ENCODE measurements at places on chromosomes 1 and 21. TPM values are rescaled to one million over a fixed set of nuclear protein-coding genes. Genes with fewer than 3 reads are reported as not detected.

PSEN2 gene
- total RNA-seq: 4.0 TPM

RGS2 gene
- 13.9 TPM for total RNA-seq

PGBD2 gene
- 7.0 TPM for total RNA-seq

LHX4 gene
- total RNA-seq: not detected

NUP210L gene
- 0.18 TPM for total RNA-seq

RAVER2 gene
- total RNA-seq: 1.4 TPM

MYOG gene
- total RNA-seq: not detected

C1orf174 gene
- 15.7 TPM for total RNA-seq

TESK2 gene
- total RNA-seq: 4.9 TPM

FAM177B gene
- total RNA-seq: 3.3 TPM

ARHGEF16 gene
- 0.23 TPM for total RNA-seq

DNA sequence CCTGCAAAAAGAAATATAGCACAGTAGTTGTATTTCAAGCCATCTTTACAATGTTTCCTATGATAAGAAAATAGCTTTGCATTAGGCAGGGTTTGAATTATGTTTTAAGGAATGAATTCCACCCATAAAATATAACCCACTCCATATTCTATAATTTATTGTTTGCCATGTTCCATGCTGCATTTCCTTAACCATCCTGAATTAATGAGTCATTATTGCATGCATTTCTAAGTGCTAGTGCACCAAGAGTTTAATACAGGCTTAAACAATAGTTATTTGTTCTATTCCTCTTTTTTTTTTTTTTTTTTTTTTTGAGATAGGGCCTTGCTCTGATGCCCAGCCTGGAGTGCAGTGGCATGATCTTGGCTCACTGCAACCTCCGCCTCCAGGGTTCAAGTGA is 45.2 kb downstream of the MIGA1 start:
- no peak for DNase-seq

DNA sequence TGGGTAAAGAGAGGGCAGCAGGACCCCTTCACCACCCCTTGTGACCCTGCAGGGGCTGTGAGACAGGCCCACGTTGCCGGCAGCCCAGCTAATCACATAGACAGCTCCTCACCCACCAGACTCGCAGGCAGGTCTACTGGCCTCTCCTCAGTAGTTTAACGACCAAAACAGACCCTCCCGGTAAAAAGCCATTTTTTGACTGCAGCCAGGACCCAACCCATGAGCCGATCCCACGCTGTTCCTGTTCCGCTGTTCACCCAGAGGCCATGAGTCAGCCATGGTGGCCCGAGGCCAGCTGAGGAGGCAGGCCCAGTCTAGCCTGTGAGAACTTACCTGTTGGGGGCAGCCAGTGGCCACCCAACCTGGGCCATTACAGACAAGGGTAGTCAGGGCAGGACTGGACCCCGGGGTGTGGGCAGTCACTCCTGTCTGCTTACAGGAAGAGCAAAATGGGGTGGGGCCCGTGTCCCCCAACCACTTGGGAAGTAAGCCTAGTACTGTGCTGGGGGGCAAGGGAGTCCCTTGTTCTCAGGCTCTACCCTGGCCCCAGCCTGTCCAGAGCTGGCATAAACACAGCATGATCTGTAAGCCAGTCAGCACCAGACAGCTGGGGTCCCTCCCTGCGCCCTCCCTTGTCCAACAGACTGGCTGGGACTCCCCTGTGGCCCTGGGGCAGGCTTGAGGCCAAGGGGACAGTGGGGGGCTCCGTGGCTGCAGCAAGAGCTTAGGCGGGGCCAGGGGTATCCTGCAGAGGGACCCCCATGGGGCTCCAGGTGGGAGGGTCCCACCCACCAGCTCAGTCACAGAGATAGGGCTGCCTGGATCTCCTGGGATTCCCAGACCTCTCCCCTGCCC is 61.9 kb downstream of the WNT9A start:
- DNase-seq: no peak

GRCh38 chr21:44763451-44764318 is 37.9 kb downstream of the UBE2G2 start:
- DNase-seq: no peak

DNA sequence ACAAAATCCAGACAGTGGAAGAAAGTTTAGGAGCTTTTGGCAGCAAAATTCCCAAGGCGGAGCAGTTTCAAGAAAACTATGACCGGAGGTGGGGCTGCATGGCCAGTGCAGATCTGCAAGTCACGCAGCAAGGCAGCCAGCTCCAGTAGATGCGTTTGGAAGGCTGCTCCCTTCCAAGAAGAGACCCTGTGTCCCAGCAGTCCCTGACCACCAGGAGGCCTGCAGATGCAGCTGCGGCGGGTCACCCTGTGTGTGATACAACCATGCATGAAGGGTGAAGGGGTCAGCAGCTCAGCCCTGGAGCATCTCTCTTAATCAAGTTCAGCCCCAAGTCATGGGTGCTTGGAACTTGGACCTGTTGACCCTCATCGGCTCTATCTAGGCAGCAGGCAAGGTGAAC is 29.3 kb downstream of the GPR157 start:
- DNase-seq: no peak

- DNase-seq: no peak
Measured at GRCh38 chr21:45367402-45368351, 37.3 kb upstream of the COL18A1 start.

DNA sequence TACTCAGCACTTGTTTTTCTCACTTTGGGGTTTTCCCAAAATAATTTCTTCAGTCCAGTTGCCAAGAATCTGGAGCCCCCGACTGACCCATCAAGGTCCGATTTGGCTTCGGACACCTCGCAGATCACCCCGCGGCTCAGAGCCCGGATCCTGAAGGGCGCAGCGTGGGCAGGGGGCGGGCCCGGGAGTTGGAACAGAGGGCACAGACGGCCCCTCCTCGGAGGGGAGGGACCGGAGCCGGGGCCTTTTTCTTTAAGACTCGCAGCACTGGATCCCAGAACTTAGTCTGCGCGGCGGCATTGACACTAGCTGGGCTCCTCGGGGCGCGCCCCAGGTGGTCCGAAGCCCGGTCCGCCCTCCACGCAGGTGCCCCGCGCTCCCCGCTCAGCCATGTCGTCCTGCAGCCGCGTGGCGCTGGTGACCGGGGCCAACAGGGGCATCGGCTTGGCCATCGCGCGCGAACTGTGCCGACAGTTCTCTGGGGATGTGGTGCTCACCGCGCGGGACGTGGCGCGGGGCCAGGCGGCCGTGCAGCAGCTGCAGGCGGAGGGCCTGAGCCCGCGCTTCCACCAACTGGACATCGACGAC is at the start of gene CBR3:
TSS of gene CBR3 (plus strand) at position 277 of the 588 bp plus-strand sequence. CDS start at position 391, 114 bp downstream.
- DNase-seq: no peak

- no peak for DNase-seq
Measured at GRCh38 chr1:3896396-3897000, 3.6 kb downstream of the C1orf174 start.

DNA sequence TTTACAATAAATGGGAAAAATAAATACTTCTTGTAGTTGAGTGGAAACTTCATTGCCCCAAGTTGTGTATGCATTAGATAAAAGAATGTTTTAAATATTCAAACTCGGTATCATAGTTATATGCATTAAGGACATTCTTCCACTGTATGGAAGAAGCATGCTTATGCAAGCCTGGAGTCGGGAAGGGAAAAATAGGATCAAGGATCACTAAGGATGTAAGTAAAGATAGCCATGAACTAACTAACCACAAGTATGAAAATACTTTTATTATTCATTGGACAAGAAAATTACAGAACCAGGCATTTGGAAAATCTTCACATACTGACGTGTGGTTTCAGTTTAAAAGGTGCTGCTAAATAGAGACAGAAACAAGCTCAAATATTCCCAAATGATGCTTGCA is 26.9 kb upstream of the DPYD start:
- DNase-seq: no peak

DNA sequence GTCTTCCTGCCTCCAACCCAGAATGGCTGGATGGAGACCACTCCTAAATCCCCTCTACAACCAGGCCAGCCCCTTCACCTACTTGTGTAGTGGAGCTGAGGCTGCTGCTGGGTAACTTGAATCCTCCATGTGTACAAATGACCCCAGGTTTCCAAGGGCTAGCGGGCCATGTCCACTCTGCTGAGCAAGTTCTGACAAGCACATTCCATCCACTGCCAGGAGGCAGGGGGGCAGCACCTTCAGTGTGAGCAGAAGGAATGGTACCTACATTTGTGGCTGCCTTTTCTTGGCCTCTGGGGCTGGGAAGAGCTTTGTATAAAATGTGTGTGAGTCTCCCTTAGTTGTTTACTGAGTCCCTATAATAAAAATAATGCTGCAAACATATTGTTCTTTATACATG is 14.5 kb downstream of the KIAA0040 start:
- DNase-seq: no peak

- no peak for DNase-seq
Measured at GRCh38 chr1:107914119-107914765, 50.7 kb downstream of the VAV3 start.

- peak; percentile 37 for DNase-seq
Measured at GRCh38 chr1:8424539-8425116, 106.7 kb downstream of the SLC45A1 start.

- DNase-seq: no peak
Measured at GRCh38 chr1:47724432-47724999, 272.7 kb downstream of the TRABD2B start.

DNA sequence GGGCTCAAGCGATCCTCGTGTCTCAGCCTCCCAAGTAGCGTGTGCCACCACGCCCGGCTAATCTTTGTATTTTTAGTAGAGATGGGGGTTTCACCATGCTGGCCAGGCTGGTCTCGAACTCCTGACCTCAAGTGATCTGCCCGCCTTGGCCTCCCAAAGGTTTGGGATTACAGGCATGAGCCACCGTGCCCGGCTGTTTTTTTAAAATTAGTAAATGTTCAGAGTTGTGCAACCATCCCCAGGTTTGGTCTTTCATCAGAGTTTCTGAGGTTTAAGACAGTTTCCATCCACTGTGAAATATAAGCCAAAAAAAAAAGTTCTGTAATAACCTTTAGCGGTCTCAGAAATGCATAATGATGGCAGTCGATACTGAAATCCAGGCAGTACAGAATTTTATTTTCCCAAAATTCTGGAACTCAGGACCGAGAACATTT is 550 bp upstream of the SYT11 start:
- DNase-seq: no peak

DNA sequence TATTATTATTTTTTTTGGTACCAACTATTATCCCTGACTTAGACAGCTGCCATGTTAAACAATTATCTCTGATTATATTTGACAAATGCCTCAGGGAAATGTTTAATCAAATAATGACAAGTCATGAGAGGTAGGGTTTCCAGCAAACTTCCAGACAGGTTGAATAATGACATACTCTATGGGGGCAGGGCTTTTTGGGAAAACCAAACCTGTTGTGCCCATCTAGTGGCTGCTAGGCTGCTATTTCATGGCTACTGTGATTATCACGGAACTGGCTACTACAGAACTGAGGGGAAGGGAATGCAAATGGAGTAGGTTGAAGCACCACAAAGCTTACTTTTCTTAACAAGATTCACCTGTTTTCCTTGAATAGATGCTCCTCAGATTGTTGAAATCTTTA is 77.6 kb downstream of the DUSP10 start:
- no peak for DNase-seq

GRCh38 chr1:245160741-245161400 is 6.1 kb downstream of the KIF26B start:
- DNase-seq: no peak

DNA sequence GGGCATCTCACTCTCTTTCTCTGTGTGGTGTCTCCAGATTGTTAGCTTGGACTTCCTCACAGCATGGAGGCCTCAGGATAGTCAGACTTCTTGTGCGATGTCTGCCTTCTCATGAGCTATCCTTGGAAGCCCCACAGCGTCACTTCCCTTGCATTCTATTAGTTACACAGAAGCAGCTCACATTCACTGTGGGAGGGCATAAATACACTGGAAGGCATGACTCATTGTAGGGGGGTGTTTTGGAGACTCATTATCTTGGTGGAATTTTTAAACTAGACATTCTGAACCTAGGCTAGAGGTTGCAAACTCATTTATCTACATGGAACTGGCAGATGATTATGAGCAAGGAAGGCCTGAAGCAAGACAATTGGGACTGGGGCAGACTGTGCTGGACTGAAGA is 21.4 kb upstream of the FASLG start:
- no peak for DNase-seq

- no peak for DNase-seq
Measured at GRCh38 chr1:193366764-193367507, 180.5 kb upstream of the B3GALT2 start.

GRCh38 chr1:108646648-108647269 is 14.1 kb downstream of the HENMT1 start:
- DNase-seq: peak; percentile 82

GRCh38 chr1:87394513-87394912 is 65.8 kb downstream of the LMO4 start:
- DNase-seq: no peak

GRCh38 chr1:78620666-78621065 is 418 bp downstream of the IFI44L start:
- no peak for DNase-seq

DNA sequence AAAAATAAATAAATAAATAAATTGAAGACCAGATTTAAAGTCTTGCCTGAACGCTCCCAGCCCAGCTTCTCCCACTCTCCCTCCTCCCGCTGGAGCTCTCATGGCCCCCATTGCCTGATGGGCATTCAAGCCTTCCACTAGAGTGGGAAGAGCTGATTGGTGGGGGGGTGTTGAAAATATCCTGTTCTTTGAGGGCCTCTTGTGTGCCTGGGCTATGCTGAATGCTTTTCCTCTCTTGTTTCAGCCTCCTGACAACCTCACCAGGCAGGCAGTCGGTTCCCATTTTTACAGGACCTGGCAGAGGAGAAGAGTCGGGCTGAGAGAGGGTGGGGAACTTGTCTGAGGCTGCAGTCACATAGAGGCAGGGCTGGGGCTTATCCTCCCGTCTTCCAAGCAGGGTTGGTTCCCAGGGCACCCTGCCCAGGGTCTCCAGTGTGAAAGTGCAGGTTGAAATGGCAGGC is 59.2 kb upstream of the SSBP3 start:
- DNase-seq: no peak
